Stimulated activated CD4-positive, alpha-beta T cell treated with anti-CD3 and anti-CD28 coated beads, Interleukin-15, amount 100 ng/mL, for 24 hours (primary cell): ENCODE measurements at places on chromosomes 16 and 17.
A peak's percentile ranks its signal among the peaks of the same experiment; 100 is the strongest.

GRCh38 chr16:60137891-60138290, 1403.8 kb upstream of the GOT2 start:
- no peak for DNase-seq

DNA sequence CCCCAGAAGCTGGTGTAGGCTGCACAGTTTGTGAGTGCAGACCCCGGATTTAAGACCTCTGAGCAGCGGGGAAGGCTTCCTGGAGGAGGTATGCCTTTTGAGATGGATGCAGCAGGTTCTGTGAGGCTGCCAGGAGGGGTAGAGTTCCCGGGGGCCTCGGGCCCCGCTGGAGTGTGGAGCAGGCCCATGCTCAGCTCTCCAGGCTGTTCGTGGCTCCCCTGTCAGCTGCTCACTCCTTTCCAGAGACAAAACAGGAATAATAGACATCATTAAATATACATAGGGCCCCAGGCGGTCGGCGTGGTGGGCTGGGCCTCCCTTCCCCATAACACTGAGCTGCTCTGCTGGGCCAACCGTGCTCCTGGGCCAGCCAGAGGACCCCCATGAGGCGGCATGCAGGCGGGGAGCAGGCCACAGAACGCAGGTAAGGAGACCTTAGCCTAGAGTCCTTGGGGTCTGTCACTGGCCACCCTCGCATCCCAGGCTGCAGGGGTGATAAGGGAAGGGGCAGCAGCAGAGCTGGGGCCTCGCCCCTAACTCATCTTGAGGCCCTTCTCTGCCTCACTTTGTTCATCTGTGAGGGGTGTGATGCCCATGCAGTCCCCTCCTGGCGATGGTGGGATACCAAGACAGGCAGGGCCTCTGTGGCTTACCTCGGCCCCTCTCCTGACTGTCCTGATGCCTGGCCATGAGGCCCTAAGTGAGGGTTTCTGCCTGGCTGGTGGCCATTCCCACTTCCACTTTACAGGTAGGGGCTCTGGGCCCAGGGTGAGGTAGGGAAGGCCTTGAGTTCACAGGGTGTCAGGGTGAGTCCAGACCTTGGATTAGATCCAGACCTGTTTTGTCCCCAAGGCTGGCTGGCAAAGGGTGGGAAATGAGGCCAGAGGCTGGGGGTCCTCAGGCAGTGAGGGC, at the start of gene MYO15A:
TSS of gene MYO15A (plus strand) at position 356 of the 912 bp plus-strand sequence. CDS start 10,045 bp downstream, outside the sequence.
- no peak for DNase-seq

GRCh38 chr17:6505425-6506142, 50.8 kb downstream of the PITPNM3 start:
- DNase-seq = no peak

- DNase-seq = no peak
Observed at GRCh38 chr16:31356566-31357323, 1.8 kb downstream of the ITGAX start.

- DNase-seq = no peak
Observed at GRCh38 chr16:20301840-20302239, 25.5 kb downstream of the GP2 start.

DNA sequence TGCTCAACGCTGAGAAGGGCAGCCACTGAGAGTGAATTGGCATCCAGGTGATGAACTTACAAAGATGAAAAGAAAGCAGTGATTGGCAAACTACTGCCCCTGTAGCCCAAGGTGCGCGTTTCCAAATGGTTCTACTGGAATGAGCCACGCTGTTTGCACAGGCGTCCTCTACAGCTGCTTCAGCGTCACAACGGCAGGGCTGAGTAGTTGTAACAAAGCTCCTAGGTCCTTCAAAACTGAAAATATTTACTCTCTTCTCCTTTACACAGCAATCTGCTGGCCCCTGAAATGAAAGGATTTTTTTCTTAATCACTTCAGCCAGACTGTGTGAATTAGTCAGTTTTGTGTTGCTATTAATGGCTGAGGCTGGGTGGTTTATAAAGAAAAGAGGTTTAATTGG, 107.2 kb upstream of the FOXF1 start:
- no peak for DNase-seq

DNA sequence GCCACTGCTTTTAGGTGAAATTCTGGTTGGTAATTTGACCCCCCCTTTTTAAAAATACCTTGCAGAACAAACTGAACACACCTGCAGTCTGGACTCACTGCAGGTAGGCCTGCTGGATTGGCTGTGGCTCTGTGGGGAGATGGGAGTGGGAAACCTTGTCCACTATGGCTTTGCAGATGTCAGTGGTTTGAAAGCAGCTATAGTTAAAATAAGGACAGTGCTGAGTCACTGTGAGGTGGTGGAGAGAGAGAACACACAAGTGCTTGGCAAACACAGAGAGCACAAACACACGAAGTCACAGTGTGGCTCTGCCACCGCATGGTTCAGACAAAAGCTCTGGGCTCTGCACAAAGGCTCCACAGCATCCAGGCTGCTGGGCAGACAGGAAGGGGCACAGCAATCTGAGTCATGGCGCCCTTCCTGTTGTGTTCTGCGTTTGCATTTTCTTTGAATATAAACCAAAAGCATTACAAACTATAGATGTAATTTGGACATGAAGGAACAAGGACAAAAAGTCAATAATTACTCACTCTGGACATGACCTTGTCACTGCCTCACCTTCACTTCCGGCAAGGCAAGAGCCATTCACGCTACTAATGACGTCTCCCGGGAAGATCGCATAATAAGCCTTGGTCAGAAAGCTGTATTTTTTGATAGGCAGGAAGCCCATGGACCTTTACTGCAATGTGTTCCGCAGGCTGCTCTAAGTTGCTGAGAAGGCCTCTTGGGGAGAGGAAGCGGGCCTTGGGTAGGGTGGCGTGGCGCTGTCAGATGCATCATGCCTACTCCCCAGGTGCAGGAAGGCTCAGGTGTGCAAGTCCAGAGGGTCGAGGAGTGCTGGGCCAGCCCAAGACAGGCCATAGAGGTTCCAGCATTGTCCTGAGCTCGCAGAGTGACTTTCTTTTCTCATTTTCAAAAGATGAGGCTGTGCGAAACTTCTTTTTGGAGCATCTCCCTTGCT, 60.1 kb upstream of the MED9 start:
- peak; percentile 31 for DNase-seq

GRCh38 chr17:56393156-56393555, 200.3 kb upstream of the NOG start:
- DNase-seq = no peak

DNA sequence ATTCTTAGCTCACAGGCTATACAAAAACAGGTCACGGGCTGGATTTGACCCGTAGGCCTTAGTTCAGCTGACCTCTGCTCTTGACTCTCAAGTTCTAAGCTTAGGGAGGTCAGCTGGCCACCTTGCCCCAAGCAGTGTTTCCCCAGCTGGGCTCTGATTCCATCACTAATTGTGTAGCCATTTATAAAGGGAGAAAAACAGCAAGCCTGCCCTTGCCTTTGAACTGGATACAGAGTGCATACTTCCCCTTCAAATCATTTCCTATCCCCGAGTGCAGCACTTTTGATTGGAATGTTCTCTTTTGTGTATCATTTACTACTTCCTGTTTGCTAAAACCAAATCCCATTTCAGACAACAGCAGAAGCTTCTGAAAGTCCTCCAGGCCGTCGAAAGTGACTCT, 153.6 kb downstream of the KATNIP start:
- DNase-seq = no peak

DNA sequence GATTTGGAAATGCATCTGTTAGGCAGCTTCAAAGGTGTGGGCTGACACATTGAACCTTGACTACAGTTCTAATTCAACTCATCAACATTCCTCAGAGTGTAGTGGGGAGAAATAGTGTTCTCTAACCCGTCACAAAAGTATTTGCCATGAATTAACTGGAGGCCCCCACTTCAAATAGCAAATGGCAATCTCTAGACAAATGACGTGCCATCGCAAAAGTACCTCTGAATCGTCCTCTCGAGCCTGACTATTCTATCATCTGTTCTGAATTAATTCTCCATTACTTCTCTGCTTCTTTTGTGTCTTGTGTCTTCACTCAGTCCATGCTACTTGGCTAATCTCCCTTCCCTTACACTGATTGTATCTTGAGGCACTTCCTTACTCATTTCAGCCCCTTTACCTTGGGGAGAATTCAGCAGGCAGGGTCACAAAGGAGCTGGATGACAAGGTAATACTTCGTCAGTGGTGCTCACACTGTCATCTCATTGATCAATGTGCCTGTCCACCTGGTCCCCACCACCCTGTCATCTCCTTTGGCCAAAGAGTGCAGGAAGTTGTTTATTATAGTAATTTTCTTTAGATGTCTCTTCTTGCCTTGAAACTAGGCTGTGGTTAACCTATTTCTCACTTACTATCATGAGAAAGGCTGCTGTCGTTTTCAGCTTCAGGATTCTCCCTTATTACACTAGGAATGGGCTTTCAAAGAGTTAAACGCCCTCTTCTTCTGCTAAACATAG, 108.4 kb downstream of the SYCE1L start:
- peak; percentile 5 for DNase-seq

DNA sequence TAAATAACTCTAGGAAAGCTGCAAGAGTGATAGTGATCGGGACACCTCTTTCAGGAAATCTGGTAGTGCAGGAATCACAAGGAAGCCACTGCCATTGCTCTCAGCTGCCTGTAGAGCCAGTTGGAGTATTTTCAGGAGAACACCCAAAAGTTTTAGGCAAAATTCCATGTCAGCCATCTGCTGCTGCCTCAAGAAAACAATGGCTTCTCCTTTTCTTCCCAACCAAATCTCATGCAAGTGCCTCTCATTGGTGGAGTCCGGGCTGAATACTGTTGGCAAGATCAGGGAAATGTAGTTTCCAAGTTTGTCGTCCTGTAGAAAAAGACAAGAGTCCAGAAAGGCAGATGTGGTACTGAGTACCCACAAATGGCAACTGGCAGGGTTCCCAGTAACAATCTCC, 54.9 kb upstream of the TANC2 start:
- DNase-seq = no peak

GRCh38 chr17:76384987-76385891, 830 bp downstream of the SPHK1 start:
- DNase-seq = peak; percentile 57

- no peak for DNase-seq
Observed at GRCh38 chr16:89320782-89321501, 103.4 kb downstream of the ZNF778 start.

- no peak for DNase-seq
Observed at GRCh38 chr16:34054969-34055368, 595.6 kb downstream of the TP53TG3F start.

DNA sequence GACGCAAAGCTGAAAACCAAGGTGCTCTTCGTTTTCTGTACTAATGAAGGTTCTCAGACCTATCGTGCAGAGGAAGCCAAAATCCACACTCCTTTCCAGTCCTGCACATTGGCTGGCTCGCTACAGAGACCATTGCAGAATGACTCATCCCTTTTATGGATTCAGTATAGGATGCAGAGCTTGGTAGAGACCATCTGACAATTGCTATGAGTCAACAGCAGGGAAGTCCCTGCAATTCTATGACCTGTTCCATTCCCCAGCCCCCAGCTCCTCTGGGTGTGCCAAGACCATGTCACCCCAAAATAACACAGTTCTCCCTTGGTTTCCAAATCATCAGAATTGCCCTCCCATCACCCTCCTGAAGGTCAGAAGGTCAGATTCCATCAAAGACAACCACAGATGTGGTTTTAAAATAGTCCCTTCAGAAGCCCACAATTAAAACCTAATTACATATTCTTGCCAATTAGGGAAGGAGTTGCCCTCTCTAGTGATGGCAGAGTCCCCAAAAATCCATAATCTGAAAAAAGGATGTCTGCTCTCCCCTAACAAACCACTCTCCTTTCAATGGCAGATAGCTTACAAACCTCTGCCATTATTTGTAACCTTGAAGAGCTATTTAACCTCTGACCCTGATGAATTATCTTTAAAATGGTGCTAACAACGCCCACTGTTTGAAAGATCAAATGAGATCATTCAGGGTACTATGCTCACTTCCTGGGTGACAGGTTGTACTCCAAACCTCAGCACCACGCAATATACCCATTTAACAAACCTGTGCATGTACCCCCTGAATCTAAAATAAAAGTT, 108.2 kb upstream of the RBBP6 start:
- no peak for DNase-seq

DNA sequence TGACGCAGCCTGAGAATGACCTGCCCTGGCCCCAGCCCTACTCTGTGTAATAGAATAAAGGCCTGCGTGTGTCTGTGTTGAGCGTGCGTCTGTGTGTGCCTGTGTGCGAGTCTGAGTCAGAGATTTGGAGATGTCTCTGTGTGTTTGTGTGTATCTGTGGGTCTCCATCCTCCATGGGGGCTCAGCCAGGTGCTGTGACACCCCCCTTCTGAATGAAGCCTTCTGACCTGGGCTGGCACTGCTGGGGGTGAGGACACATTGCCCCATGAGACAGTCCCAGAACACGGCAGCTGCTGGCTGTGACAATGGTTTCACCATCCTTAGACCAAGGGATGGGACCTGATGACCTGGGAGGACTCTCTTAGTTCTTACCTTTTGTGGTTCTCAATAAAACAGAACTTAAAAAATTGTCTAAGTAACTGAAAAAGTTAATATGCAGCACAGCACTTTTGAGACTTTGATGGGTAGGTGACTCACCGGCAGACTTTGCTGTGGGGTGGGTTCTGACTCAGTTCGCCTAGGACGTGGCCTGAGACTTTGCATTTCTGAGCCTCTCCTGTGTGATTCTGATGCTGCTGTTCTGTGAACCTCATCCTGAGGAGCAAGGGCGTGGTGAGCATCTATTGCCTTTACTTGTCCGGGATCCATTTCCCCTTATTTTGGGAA, 5.7 kb downstream of the LAT start:
- DNase-seq = peak; percentile 84

DNA sequence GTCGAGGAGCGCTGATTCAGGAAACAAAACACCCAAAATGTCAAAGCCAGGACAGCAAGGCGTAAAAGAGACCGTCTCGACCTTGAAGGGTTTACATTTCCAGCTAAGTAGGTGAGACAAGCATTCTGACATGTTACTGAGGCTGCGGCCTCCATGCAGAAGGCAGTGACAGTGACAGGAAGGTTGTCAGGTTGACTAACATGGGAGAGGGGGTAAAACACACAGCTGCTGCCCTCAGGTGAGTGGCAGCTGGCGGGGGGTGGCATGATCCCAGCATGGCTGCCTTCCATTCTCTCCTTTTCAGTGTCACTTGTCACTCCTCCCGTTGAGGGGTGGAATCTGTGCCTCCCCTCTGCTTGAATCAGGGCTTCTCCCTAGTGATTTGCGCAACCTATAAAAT, 31.9 kb upstream of the CRHR1 start:
- no peak for DNase-seq
